ENCODE measurements at places on chromosomes 16 and 17. TPM values are rescaled to one million over a fixed set of nuclear protein-coding genes. Genes with fewer than 3 reads are reported as not detected.
A peak's percentile ranks its signal among the peaks of the same experiment; 100 is the strongest.

- no peaks in the 10 kb centered on the region for H3K27me3 ChIP-seq
- no peak for DNase-seq
- H3K4me3 ChIP-seq, result no peak overlapping the region
- H3K36me3 ChIP-seq, result no peaks in the 10 kb centered on the region
- H3K27ac ChIP-seq, result no peak overlapping the region
- H3K4me1 ChIP-seq, result no peaks in the 10 kb centered on the region
These were observed 404.9 kb upstream of the CDH5 start for GRCh38 chr16:65961476-65962143.

DNA sequence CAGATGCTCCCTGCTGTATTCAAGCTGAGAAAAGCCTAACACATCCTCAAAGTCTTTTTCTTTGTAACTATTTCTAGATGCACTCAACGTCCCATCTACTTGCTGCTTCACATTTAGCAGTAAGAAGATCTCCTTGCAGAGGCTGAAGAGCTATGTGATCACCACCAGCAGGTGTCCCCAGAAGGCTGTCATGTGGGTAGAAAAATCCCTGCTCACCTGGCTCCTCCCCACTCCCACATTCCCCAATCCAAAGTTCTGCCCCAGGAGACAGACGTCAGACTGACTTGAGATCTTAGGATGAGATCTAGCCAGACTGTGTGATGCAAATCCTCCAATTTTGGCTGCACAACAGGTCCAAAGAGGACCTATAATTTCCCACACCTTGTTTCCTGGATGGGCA is 1.1 kb downstream of the CCL13 start:
- H3K27me3 ChIP-seq, result peaks cover 2% of the 10 kb centered on the region
- DNase-seq, result no peak
- no peaks in the 10 kb centered on the region for H3K36me3 ChIP-seq
- no peak overlapping the region for H3K27ac ChIP-seq
- no peak overlapping the region for H3K4me3 ChIP-seq

DNA sequence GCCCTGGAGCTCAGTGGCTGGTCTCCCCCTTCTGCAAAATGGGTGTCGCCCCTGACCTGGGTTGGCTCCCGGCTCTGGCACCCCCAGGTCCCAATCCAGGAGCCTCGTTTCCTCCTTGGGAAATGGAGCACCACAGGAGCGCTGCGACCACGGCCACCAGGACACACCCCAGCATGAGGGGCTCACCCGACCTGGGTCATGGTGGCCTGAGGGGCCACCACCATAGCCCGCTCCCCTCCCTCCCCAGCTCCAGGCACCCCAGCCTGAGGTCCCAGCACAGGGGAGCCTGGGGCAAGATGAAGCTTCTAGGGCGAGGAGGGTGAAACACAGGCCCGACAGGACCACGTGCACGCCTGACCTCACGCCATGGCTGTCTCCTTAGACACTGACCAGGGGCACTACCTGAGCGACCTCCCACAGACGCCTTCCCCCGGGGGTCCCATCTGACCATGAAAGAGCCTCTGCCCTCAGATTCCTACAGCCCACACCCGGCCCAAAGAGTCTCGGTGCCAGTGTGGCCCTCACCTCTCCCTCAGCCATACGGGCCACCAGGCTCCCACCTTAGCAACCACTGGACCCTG is 11.8 kb downstream of the BCAR1 start:
- peak overlapping the region; percentile 97 for H3K27ac ChIP-seq
- H3K4me3 ChIP-seq, result no peak overlapping the region
- no peak for DNase-seq
- no peaks in the 10 kb centered on the region for H3K27me3 ChIP-seq
- peaks cover 15% of the 10 kb centered on the region for H3K36me3 ChIP-seq

DNA sequence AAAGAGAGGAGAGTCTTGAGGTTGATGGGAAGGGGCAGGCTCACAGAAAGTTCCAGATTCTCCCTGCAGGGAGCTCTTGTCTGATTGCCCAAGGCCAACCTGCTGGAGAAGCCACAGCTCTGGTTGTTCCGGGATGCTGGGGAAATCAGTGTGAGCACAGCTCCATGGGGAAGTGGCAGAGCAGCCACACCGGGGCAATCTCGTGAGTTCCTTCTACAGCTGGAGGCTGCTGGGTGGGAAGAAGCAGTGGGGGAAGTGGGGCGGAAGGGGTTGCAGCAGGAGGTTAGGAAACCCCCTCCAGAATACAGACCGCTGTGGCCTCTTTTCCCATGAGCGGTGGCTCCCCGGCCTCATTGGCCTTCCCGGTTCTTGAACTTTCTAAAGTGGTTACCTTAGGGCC is 34.0 kb downstream of the KIAA0513 start:
- H3K4me1 ChIP-seq, result no peaks in the 10 kb centered on the region
- H3K36me3 ChIP-seq, result no peaks in the 10 kb centered on the region
- H3K27me3 ChIP-seq, result no peaks in the 10 kb centered on the region

DNA sequence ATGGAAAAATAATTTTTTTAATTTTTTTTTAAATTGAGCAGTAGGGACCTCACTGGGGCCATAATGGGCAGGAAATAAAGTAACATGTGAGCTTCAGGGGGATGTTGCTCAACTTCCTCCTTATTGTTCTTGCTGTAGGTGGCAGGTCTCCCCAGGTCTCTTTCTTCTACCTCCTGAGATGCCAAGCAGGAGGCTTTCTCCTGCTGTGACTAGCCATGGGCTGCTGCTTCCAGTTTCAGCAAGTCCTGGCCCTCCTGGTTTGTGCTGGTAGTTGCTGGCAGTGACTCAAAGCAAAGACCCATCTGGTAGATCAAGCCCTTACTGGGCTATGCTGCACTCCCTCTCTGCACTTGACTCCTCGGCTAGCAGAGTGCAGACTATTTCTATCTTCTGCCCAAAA is 2.3 kb downstream of the DPEP2NB start:
- no peaks in the 10 kb centered on the region for H3K4me1 ChIP-seq
- H3K4me3 ChIP-seq, result no peak overlapping the region
- H3K36me3 ChIP-seq, result no peaks in the 10 kb centered on the region
- DNase-seq, result no peak

Gene DNASE1L2
- total RNA-seq, result 1.2 TPM

DNA sequence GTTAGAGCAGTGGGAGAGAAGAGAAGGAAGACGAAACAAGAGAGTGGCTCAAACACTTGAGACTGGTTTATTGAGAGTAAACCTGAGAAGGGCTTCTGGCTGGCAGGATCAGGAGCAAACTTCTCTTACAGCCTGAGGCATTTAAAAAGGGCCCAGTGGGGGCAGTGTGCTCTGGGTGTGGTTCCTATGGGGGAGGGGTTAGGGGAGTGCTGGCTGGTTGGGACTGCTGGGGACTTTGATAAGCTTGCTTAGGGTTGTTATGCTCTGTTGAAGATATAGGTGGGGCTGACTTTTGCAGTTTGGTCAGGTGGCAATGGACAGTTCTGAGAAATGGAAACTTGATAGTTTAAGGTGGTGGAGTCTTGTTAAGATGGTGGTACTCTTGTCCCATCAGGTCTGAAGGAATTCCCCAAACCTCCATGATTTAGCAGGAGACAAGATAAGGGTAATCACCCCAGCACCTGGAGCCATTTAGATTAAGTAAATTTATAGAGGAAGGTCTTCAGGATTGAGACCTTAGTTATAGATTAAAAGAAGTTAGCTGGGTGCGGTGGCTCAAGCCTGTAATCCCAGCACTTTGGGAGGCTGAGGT is 79.3 kb downstream of the EMP2 start:
- no peaks in the 10 kb centered on the region for H3K36me3 ChIP-seq
- H3K4me3 ChIP-seq, result no peak overlapping the region
- H3K27me3 ChIP-seq, result no peaks in the 10 kb centered on the region
- H3K4me1 ChIP-seq, result no peaks in the 10 kb centered on the region

Gene SOCS1
- total RNA-seq, result 20.2 TPM

DNA sequence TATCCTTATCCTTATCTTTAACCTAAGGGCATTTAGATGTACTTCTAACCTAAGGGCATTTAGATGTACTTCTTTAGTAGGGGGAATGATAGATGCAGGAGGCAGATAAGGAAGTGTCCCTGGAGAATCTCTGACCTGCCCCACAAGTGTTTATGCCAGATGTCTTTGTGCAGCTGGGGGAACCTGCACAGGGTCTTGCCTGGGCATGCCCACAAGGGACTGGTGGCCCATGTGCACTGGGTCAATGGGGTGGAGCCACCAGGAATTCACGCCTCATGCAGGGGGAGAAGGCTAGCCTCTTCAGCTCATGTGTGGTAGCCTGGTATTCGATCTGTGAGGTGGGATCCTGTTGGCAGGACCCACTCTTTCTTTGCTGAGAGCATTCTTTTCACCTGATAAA is 38.0 kb downstream of the CA10 start:
- no peaks in the 10 kb centered on the region for H3K27me3 ChIP-seq
- no peak overlapping the region for H3K27ac ChIP-seq
- DNase-seq, result no peak
- no peaks in the 10 kb centered on the region for H3K4me1 ChIP-seq
- no peak overlapping the region for H3K4me3 ChIP-seq
- H3K36me3 ChIP-seq, result no peaks in the 10 kb centered on the region

Gene MYH8
- not detected for total RNA-seq

DNA sequence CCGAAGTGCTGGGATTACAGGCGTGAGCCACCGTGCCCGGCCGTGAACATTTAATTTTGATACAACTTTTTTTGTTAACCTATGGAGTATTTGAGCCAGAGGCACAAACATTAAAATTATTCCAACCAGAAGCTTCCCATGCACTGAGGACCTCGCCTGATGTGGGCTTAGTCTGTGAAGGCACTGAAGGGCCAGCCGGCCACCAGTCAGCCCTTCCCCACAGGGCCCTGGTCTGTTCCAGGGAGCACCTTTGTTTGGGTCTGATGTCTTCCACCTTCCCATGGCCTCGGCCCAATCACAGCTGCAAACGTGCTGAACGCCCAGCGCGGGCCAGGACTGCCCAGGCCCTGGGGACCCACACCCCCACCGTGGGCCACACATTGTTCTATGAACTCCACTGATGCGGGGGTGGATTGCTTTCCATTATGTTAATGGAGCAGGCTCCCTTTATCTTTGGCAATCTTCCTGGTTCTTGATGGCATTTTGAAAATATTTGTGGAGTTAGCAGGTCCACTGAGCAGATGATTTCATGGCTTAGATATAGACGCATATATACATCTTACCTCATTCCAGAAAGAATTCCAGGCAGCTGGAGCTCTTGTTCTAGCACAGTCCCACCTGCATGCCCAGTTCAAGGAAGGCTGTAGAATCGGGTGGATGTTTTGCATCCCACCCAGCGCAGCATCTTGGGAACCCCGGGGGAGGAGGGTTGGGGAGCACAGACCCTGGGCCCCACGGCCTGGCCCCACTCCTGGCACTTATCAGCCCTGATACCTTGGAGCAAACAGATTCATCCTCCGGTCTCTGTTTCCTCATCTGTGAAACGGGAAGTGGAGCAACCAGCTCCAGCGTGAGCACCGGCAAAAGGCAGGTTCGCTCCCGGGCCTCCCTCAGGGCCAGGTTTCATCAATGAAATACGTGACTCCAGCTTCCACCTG is 14.5 kb downstream of the SPIRE2 start:
- H3K27ac ChIP-seq, result peak overlapping the region; percentile 79
- no peaks in the 10 kb centered on the region for H3K36me3 ChIP-seq
- DNase-seq, result peak; percentile 95
- H3K27me3 ChIP-seq, result no peaks in the 10 kb centered on the region
- H3K4me1 ChIP-seq, result peaks cover 14% of the 10 kb centered on the region
